ENCODE measurements at places on chromosomes 5 and 9. TPM values are rescaled to one million over a fixed set of nuclear protein-coding genes. Genes with fewer than 3 reads are reported as not detected.

ROR2 gene
- 9.1 TPM for total RNA-seq

SLC36A3 gene
- not detected for total RNA-seq

PTPA gene
- total RNA-seq: 94.5 TPM

FOXD4L3 gene
- total RNA-seq: not detected

- no peaks in the 10 kb centered on the region for H3K36me3 ChIP-seq
- peak overlapping the region; percentile 78 for H3K27ac ChIP-seq
- H3K4me1 ChIP-seq: peaks cover 5% of the 10 kb centered on the region
- no peaks in the 10 kb centered on the region for H3K27me3 ChIP-seq
- peak overlapping the region; percentile 90 for H3K4me3 ChIP-seq
These were observed 1.0 kb upstream of the SAP30L start for GRCh38 chr5:154444556-154445421.

GRCh38 chr9:76067696-76068095 lies 177.2 kb downstream of the PCSK5 start:
- H3K4me1 ChIP-seq: no peaks in the 10 kb centered on the region
- no peaks in the 10 kb centered on the region for H3K27me3 ChIP-seq
- H3K27ac ChIP-seq: no peak overlapping the region
- H3K4me3 ChIP-seq: no peak overlapping the region
- DNase-seq: no peak

DNA sequence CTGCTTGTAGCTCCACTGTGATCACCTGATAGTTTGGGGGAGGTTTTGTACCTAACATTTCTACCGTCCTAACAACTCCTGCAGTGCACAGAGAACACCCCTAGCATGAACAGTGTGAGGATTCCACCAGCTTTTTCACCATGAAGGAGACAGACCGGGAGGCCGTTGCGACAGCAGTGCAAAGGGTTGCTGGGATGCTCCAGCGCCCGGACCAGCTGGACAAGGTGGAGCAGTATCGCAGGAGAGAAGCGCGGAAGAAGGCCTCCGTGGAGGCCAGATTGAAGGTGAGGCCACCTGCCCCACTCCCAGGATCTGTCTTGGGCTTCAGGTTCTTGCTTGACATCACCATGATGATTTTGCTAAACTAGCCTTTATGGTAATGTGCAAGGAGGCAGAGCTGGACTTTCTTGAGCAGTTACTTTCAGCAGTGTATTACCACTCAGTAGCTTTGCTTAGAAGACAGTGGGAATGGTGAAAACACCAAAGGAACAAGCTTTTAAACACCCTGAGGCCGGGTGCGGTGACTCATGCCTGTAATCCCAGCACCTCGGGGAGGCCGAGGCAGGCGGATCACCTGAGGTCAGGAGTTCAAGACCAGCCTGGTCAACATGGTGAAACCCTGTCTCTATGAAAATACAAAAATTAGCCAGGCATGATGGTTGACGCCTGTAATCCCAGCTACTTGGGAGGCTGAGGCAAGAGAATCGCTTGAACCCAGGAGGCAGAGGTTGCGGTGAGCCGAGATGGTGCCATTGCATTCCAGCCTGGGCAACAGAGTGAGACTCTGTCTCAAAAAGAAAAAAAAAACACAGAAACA lies 3.3 kb downstream of the EXOC3 start:
- no peak for DNase-seq
- H3K27ac ChIP-seq: no peak overlapping the region
- H3K36me3 ChIP-seq: peaks cover 12% of the 10 kb centered on the region
- no peak overlapping the region for H3K4me3 ChIP-seq

GRCh38 chr5:151236888-151237287 lies 13.0 kb upstream of the CCDC69 start:
- H3K27me3 ChIP-seq: no peaks in the 10 kb centered on the region
- H3K36me3 ChIP-seq: no peaks in the 10 kb centered on the region
- no peak overlapping the region for H3K4me3 ChIP-seq
- DNase-seq: no peak
- H3K27ac ChIP-seq: no peak overlapping the region

DNA sequence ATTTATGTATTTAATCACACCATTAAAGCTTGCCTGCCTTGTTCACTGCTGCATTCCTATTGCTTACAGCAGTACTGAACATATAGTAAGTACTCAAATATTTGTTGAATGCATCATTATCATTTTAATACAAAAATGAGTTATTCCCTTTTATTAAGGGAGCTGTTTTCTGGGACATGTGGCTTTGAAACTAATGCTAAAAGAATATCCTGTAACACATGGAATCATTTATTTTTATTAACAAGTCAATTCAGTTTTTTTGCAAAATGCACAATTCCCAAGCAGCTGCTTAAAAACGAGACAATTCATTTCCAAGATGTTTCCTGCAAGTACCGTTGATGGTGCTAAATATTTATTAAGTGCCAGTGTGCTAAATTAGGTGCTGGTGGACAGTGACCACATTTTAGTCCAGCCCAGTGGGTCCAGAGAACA lies 148.3 kb upstream of the NR3C1 start:
- no peaks in the 10 kb centered on the region for H3K36me3 ChIP-seq
- H3K27me3 ChIP-seq: no peaks in the 10 kb centered on the region
- H3K4me3 ChIP-seq: no peak overlapping the region
- DNase-seq: no peak
- no peak overlapping the region for H3K27ac ChIP-seq
- H3K4me1 ChIP-seq: no peaks in the 10 kb centered on the region

- no peak overlapping the region for H3K4me3 ChIP-seq
- H3K4me1 ChIP-seq: no peaks in the 10 kb centered on the region
- no peaks in the 10 kb centered on the region for H3K27me3 ChIP-seq
- no peak for DNase-seq
- H3K36me3 ChIP-seq: no peaks in the 10 kb centered on the region
These were observed 213.5 kb downstream of the FANCC start for GRCh38 chr9:95103871-95104580.

DNA sequence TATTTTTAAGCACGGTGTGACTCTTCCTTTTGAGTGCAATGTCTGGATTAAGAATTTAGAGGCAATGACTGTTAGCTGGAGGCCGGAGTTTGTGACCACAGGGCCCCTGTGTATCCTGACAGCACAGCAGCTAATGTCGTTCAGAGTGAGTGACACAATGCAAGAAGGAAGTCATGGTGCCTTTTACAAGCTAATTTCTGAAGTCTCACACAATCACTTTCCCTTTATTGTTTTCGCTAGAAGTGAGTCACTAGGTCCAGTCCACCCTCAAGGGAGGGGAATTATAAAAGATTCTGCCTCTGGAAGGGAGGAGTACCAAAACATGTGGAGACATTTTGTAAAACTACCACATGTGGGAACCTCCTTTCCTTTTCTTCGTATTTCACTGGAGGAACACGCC lies 185.5 kb upstream of the FGF10 start:
- H3K27ac ChIP-seq: no peak overlapping the region
- no peaks in the 10 kb centered on the region for H3K4me1 ChIP-seq
- no peak for DNase-seq

Data from colonic mucosa (tissue), 4 donors.